ENCODE measurements at places on chromosomes 6 and 20.

DNA sequence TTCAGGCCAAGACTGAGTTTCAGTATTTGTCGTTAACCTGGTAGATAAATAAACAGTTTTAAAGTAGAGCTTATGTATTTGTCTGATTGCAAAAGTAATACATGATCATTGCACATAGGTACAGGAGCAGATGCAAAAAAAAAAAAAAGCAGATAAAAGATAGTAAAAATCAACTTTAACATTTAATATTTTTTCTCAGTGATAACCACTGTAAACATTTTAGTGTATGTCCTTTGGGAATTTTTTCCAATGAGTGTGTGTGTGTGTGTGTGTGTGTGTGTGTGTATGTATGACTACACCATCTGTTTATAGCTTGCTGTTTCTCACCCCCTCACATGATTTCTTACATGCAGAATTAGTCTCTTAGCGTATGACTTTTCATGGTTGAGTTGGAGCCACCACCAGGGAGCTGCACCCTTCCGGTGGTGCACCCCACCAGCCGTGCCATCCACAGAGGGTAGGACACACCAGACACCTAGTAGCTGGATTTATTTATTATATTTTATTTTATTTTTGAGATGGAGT, 26.3 kb downstream of the WRNIP1 start:
- no peak for DNase-seq

- DNase-seq, result no peak
Observed at GRCh38 chr20:19213946-19214490, 1.6 kb downstream of the SLC24A3 start.

GRCh38 chr20:62321521-62321948, 18.7 kb downstream of the ADRM1 start:
- no peak for DNase-seq

GRCh38 chr6:20061952-20062351, 150.3 kb downstream of the MBOAT1 start:
- no peak for DNase-seq

DNA sequence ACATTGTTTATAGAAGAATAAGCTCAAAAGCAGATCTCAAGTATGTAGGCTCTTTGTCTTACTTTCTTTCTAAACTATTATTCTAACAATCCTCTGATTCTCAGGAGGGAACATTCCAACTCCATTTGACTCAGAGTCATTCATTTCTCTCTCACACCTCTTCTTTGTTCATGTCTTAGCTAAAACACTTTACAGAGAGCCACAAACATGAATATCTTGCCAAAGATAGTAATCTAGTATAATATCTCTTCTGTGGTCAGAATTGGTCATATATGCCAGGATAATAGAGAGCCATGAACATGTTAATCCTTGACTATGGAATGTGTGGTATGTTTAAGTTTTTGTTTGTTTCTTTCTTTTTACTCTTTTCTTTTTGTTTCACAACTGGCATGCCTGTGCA, 456.0 kb upstream of the PTCHD4 start:
- no peak for DNase-seq

DNA sequence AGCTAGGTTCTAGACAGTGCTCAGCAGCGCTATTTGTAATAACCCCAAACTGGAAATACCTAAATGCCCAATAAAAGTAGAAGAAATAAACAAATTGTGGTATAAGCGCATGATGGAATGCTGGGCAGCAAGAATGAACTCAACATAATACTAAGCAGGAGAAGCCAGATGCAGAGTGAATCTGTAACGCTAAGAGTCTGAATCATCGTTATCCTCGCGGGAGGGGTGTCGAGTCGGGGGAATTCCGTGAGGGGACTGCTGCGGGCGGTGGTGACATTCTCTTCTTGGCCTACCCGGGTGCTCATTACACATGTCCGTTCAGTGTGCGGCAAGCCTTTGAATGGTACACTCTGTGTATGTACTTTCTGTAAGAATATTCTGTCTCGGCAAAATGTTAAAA, 83.7 kb downstream of the SULF2 start:
- no peak for DNase-seq

DNA sequence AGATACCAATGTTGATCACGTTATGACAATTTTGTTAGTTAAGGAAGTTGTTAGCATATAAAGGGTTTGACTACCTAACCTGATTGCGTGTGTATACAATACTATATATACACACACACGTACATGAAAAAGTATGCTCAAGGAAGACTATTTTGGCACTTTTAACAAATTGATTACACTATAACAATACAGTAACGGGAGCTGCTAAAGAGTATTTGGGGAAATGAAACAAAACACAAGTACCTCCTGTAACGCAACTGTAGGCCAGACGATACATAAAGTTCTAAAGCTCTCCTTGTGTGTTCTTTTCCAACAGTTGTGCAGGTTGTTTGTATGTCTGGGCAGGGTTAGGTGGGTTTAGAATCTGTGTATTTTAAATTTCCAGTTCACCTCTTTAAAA, 98.7 kb downstream of the PLEKHG1 start:
- no peak for DNase-seq

- DNase-seq, result no peak
Observed at GRCh38 chr6:127338936-127339335, 4.5 kb downstream of the ECHDC1 start.

DNA sequence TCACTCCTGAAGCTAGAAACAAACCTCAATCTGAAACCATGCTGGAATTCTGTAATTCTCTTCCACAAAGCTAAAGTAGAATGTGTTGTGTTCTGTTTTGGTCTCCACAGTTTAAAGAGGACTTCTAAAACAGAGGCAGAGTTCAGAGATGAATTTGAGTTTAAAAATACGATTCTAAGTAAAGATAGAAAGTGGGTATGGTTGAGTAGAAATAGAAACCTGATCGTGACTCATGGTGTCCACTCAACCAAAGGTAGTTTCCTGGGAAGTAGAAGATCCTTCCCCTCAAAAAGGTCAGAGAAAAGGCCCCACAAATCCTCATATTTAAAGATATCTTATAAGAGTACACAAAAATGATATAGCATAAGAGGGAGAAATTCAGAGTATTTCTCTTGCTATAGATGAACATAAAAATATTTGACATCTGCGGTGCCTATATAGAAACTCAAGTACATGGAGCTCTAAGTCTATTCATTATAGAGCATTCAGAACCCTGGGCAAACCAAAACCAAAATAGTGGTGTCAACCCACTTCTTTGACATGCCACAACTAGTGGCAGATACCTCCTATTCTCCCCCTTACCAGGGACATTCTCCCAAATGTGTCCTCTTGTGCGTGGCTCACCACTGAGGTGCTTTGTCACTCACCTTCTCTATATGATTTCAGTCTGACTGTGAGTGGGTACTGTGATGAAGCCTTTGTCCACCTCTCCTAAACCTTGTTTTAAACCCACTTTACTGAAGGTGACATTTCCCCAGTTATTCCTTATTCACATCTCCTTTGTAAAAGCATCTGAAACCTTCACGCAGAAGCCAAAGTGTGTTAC, 84.5 kb downstream of the PLCB1 start:
- DNase-seq, result no peak

DNA sequence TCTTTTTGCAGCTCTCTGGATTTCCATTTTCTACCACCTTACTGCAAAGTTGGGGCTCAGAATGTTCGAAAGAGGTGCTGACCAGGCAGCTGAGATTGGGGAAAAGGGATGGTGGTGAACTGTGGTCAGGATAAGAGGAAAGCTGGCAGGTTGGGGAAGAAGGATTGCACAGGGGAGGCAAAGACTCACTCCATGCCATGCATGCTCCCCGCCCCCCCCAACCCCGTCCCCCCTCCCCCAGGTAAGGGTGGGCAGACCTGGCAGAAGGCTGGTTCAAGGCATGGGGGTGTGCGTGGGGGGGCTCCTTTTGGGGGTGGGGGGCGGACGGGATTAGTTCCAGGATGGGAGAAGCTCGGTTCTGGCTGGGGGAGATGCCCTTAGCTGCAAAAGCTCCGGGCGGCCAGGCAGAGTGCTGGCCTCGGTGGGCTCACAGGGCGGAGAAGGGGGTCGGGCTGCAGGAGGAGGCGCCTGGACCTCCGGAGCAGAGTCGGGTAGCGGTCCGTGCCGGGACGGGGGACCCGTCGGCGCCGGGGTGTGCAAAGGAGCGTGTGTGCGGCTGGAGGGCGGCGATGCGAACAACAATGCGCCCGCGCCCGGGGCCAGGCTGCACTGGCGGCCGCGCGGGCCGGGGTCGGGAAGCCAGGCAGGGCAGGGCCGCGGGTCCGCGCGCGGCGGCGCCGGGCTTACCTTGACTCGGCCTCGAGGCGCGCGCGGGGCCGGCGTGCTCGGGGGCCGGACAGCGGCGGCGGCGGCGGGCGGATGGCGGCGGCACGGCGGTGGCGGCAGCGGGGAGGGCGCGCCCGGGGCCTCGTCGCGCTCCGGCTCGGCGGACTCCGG, 880 bp downstream of the ADNP start:
- DNase-seq, result peak; percentile 10

- DNase-seq, result no peak
Observed at GRCh38 chr20:47708140-47708807, 77.0 kb downstream of the SULF2 start.

DNA sequence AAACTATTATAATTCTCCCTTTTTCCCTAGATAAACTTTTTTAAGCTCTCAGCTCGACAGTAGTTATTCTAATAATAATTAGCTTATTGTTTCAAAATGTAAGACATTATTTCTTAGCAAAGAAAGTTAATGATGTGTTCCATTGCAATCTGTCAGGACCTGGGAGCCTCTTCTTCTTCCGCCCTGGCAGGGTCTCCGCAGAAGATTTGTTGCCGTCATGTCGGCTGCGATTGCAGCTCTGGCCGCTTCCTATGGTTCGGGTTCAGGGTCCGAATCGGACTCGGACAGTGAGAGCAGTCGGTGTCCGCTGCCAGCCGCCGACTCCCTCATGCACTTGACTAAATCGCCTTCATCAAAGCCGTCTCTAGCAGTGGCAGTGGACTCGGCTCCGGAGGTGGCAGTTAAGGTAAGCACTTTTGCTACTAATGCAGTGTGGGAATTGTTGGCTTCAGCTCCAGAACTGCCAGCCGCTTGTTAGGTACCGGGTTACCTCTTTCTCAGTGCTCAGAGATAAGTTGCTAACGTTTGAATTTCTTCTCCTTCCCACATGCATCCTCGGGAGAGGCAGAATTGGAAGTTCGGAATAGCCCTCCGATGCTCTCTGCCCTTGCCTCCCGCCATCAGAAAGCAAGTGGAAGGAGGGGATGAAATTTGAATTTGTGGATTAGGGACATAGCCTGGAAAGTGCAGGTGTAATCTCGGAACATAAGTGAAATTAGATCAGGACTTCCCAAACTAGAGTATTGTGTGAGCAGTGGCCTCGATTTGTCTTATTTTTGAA, at the start of gene CDC40:
Gene CDC40, plus strand, starts transcription at position 200 of the 781 bp plus-strand sequence. Its CDS starts 18 bp downstream, at position 218.
- DNase-seq, result peak; percentile 45

GRCh38 chr6:1382883-1383728, 6.3 kb upstream of the FOXF2 start:
- DNase-seq, result no peak

- no peak for DNase-seq
Observed at GRCh38 chr6:42333612-42334011, 116.0 kb upstream of the MRPS10 start.

GRCh38 chr20:34954904-34955230, 739 bp downstream of the GSS start:
- DNase-seq, result no peak

DNA sequence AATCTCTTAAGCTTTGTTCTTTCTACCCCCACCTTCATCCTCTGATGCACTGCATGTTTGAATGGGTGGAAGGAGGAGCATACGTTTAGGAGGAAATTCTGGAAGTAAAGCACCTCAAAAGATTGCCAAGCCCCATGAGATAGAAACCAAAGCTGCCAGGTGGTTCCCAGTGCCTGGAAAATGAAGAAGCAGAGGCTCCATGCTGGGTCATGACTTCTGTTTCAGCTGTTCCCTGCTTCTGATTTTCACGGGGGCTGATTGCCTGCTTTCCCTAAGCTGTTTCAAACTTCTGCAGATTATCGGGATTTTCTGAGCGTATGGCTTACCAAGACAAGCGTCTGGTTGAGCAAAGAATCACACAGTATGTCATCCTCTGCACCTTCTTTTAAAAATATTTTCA, 87.5 kb upstream of the SYNDIG1 start:
- no peak for DNase-seq

DNA sequence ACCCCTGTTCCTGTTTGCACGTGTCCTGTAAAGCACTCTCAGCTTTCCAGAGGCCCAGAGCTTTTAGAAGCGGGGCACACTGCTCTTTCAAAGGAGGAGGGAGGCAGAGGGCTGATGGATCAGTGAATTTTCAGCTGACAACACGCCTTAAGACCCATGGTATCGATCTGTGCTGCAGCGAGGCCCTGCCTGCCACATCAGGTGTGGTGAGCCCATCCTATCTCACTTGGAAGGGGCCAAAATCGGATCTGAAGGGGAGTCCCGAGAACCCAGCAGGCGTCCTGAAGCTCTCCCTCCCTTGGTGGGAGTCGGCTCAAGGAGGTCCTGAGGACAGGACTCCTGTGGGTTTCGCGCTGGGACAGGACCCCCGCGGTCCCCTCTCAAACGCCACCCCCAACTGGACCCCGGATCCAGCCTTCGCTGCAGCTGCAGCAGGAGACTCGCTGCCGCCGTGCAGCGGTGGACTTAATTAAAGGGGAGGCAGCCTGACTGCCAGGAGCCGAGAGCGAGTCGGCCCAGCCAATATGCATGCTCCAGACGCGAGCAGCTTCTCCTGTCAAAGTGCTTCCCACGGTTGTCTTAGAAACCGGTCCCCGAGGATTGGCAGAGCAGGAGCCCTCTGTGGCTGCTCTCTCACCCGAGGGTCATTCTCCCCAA, 580.0 kb upstream of the ZNF337 start:
- no peak for DNase-seq

- no peak for DNase-seq
Observed at GRCh38 chr6:46983007-46983411, 59.1 kb downstream of the ADGRF1 start.

DNA sequence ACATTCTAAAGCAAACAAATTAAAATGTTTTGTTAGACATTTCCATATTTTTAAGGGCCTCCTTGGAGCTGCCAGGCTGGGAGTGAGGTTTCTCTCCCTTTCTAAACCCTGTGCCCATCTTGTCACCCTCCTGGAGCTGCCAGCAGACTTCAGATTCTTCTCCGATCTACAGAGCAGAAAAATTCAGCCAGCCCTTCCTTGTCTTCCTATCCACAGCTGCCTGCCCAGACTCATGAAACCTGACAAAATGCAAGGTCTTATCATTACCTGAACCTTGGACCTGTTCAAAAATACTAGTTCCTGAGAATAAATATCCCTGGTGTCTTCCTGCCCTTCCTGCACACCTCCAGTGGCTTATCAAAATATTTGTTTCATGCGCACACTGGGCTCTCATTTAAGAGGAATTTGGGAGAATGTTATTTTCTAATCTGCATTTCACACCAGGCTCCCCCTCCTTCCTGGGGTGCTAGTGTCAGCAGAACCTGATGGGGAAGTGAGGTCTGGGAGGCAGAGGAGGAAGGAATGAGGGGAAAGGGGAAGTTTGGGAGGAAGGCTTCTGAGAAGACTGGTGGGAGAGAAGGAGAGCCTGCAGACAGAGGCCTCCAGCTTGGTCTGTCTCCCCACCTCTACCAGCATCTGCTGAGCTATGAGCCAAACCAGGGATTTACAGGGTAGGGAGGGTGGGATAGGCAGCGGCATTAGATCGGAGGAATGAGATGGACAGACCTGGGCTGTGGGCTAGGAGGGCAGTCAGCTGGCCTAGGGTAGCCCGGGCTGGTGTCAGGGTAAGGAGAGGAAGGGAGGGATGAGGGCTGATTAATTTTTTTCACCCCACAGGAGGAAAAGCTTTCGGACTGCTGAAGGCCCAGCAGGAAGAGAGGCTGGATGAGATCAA, at the start of gene AIF1:
Gene AIF1, plus strand, starts transcription at position 551 of the 895 bp plus-strand sequence. Its CDS starts 96 bp downstream, at position 647.
- no peak for DNase-seq

All from T-cell (primary cell).